ENCODE measurements at places on chromosomes 3 and 15.

GRCh38 chr3:10783360-10784351 lies 32.4 kb upstream of the SLC6A11 start:
- no peaks in the 10 kb centered on the region for H3K27me3 ChIP-seq
- H3K4me1 ChIP-seq, result no peaks in the 10 kb centered on the region
- no peaks in the 10 kb centered on the region for H3K36me3 ChIP-seq
- no peak overlapping the region for H3K4me3 ChIP-seq
- no peak overlapping the region for H3K27ac ChIP-seq
- DNase-seq, result no peak

DNA sequence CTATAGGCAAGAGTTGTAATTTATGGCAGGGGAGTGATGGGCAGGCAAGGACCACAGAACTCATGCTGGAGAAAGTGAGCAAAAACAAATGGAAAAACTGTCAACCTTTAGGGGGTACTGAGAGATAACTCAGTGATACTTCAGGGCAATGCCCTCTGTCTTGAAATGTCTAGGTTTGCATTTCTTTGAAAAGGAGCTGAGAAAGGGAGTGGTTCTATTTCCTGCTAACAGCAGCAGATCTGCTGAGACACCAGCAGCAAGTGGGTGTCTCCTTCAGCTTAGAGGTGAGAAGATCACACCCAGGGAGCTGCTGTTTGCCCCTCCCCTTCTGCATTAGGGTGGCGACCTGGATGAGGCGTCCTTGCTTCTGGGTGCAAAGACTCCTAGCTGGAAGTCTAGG lies 42.3 kb upstream of the XIRP1 start:
- H3K4me3 ChIP-seq, result no peak overlapping the region
- no peak for DNase-seq
- no peaks in the 10 kb centered on the region for H3K36me3 ChIP-seq
- no peaks in the 10 kb centered on the region for H3K4me1 ChIP-seq
- no peaks in the 10 kb centered on the region for H3K27me3 ChIP-seq
- no peak overlapping the region for H3K27ac ChIP-seq

- no peak overlapping the region for H3K27ac ChIP-seq
- peaks cover 38% of the 10 kb centered on the region for H3K4me1 ChIP-seq
- no peaks in the 10 kb centered on the region for H3K36me3 ChIP-seq
- no peak overlapping the region for H3K4me3 ChIP-seq
- no peak for DNase-seq
Observed at GRCh38 chr3:191342006-191342405, 11.7 kb upstream of the UTS2B start.

DNA sequence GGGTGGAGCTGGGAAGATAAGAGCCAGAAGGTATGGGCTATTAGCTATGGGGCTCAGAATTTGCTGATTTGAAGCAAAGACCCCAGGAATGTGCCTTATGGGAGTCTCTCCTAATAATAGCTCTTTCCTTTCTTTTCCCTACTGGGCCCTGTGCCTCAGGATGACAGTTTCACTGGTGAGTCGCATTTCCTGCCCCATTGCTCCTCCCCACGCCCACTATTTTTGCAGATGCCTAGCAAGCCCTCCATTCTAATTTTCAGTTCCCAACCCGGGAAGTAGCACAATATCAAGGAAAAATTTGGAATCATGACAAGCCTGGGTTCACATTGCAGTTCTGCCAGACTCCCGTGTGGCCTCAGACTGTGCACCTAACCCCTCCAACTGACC lies 583 bp downstream of the IL17RE start:
- H3K4me3 ChIP-seq, result peak overlapping the region; percentile 55
- H3K27ac ChIP-seq, result peak overlapping the region; percentile 72
- H3K36me3 ChIP-seq, result no peaks in the 10 kb centered on the region
- H3K4me1 ChIP-seq, result peaks cover 22% of the 10 kb centered on the region

- H3K4me1 ChIP-seq, result peaks cover 19% of the 10 kb centered on the region
- no peaks in the 10 kb centered on the region for H3K36me3 ChIP-seq
- H3K27me3 ChIP-seq, result peaks cover 20% of the 10 kb centered on the region
Observed at GRCh38 chr3:170420307-170420821, 1.7 kb downstream of the CLDN11 start.

DNA sequence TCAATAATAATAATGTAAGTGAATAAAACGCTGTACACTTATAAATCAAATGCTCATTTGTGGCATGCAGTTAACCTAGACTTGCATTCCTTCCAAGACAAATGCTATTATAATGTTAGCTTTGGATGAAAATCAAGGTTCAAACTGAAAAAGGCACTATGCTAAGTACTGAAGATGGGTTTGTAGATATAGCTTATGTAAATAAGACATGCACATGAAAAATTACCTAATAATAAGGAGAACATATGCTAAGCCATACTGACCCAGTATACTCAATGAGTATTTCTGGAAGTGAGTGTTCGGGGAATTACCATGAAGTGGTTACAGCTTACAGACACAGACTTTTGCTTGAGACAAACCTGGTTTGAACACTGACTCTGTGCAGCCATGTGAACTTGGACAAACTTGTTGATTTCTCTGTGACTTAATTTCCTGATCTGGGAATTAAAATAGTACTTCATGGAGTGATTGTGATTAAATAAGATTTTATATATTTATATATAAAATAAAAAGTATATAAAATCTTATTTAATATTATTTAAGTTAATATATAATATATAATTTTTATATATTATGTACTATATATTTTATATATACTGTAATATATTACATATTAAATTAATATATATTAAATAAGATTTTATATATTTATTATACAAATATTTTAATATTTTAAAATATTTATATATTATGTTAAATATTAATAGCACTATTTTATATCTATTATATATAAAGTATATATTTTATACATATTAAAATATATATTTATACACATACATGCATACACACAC lies 159.2 kb downstream of the ZPLD1 start:
- H3K36me3 ChIP-seq, result no peaks in the 10 kb centered on the region
- no peaks in the 10 kb centered on the region for H3K27me3 ChIP-seq
- no peak overlapping the region for H3K4me3 ChIP-seq

- DNase-seq, result no peak
- no peak overlapping the region for H3K27ac ChIP-seq
- H3K27me3 ChIP-seq, result no peaks in the 10 kb centered on the region
- H3K4me1 ChIP-seq, result no peaks in the 10 kb centered on the region
- no peak overlapping the region for H3K4me3 ChIP-seq
- peaks cover 3% of the 10 kb centered on the region for H3K36me3 ChIP-seq
Observed at GRCh38 chr3:146117406-146118285, 43.3 kb downstream of the PLOD2 start.

DNA sequence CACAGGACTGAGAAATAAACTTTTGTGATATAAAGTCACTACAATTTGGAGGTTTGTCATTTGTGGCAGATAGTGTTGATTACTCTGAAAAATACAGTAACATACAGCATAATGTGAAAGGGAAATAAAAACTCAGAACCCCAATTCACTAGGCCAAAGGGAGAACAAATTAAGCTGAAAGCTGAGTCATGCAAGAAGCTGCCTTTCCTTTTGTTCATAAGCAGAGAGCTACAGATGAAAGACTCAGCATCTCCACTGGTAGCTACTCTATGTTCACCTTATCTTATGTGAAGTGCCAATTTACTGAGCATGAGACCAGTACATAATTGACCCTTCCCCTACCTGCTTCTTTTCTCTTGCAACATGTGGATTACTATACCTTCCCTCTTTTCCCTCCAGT lies 19.3 kb upstream of the SLTM start:
- no peak overlapping the region for H3K4me3 ChIP-seq
- H3K36me3 ChIP-seq, result no peaks in the 10 kb centered on the region
- H3K27me3 ChIP-seq, result no peaks in the 10 kb centered on the region
- no peak overlapping the region for H3K27ac ChIP-seq
- no peak for DNase-seq

DNA sequence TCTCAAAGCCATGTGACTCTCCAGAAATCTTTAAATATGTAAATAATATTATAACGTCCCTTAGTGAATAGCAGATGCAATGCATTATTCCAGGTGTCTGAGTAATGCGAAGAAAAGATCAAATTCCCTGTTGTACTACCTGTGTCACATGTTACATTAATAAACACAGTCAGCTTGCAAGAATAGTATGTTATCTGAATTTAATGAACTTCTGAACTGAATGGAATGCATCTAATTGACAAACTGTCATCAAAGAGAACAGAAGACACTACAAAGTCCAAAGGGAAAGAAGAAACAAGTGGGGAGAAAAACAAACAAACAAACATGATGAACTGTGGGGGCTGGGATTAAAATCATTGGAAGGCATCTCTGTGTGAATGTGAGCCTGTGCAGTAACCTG lies 508.8 kb downstream of the LPP start:
- no peaks in the 10 kb centered on the region for H3K36me3 ChIP-seq
- no peak for DNase-seq
- peaks cover 3% of the 10 kb centered on the region for H3K4me1 ChIP-seq
- H3K27ac ChIP-seq, result no peak overlapping the region

DNA sequence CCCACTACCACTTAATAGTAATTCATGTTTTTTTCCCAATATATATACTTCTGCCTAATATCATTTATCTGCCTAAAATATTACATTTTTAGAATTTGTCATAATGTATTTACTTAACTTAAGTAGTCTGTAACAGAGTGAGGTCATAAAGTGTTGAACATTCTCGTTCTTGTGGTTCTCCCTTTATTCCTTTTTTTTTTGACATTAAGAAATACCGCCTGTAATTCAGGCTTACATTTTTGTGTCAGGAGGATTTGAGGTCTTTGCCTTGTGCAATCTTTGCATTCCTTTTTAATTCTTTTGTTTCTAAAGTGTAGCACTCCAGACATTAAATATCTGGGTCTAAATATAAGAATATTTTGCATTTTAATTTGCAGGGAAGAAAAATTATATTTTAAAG lies 315.4 kb downstream of the PTPRG start:
- DNase-seq, result no peak
- no peak overlapping the region for H3K27ac ChIP-seq
- H3K4me3 ChIP-seq, result no peak overlapping the region
- H3K36me3 ChIP-seq, result no peaks in the 10 kb centered on the region
- H3K27me3 ChIP-seq, result no peaks in the 10 kb centered on the region

GRCh38 chr3:187709155-187709554 lies 6.8 kb upstream of the RTP2 start:
- H3K27me3 ChIP-seq, result no peaks in the 10 kb centered on the region
- peaks cover 9% of the 10 kb centered on the region for H3K4me1 ChIP-seq
- no peak overlapping the region for H3K27ac ChIP-seq
- H3K4me3 ChIP-seq, result no peak overlapping the region
- H3K36me3 ChIP-seq, result no peaks in the 10 kb centered on the region
- DNase-seq, result no peak

DNA sequence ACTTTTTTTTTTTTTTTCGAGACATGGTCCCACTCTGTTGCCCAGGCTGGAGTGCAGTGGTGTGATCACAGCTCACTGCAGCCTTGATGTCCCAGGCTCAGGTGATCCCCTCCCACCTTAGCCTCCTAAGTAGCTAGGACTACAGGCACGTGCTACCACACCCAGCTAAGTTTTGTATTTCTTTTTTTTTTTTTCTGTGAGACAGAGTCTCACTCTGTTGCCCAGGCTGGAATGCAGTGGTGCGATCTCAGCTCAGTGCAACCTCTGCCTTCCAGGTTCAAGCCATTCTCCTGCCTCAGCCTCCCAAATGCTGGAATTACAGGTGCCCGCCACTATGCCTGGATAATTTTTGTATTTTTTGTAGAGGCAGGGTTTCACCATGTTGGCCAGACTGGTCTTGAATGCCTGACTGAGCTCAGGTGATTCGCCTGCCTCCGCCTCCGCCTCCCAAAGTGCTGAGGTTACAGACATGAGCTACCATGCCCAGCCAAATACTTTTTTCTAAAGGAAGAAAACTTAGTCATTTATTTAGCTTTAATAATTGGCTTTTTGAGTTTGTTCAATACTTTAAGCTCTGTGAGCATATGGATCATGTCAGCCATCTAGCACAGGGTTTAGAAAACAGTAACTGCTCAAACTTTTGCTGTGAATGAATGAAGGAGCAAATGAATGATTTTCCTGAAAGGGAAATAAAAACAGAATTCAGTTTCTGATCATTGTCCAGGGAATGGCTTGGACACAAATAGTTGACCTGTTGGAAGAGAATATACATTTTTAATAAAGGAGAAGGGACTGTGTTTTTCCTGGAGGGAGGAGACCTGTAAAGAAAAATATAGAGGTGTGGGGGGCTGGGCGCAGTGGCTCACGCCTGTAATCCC lies 26.0 kb downstream of the UBE2E1 start:
- H3K4me3 ChIP-seq, result no peak overlapping the region
- H3K36me3 ChIP-seq, result no peaks in the 10 kb centered on the region
- H3K27me3 ChIP-seq, result no peaks in the 10 kb centered on the region
- peaks cover 16% of the 10 kb centered on the region for H3K4me1 ChIP-seq
- H3K27ac ChIP-seq, result no peak overlapping the region

DNA sequence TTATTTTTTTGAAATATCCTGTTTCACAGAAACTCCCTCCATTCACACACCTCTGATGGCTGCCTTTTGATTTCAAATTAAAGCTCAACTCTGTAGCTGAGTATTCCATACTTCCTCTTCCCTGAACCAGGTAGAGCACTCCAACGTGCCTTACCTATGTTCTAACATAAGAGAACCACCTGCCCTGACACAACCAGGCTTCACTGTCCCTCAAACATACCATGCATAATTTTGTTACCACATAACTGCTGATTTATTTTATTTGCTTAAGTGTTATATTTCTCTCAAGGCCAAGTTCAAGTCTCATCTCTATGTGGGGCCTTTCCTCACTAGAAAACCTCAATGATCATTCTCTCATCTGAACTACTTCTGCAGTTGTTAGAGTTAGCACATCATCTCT lies 209.7 kb downstream of the P3H2 start:
- no peak overlapping the region for H3K4me3 ChIP-seq
- no peaks in the 10 kb centered on the region for H3K27me3 ChIP-seq
- no peak overlapping the region for H3K27ac ChIP-seq
- no peaks in the 10 kb centered on the region for H3K36me3 ChIP-seq
- no peaks in the 10 kb centered on the region for H3K4me1 ChIP-seq

- H3K4me1 ChIP-seq, result no peaks in the 10 kb centered on the region
- no peaks in the 10 kb centered on the region for H3K27me3 ChIP-seq
- H3K4me3 ChIP-seq, result no peak overlapping the region
Observed at GRCh38 chr15:65629548-65629947, 7.8 kb downstream of the SLC24A1 start.

DNA sequence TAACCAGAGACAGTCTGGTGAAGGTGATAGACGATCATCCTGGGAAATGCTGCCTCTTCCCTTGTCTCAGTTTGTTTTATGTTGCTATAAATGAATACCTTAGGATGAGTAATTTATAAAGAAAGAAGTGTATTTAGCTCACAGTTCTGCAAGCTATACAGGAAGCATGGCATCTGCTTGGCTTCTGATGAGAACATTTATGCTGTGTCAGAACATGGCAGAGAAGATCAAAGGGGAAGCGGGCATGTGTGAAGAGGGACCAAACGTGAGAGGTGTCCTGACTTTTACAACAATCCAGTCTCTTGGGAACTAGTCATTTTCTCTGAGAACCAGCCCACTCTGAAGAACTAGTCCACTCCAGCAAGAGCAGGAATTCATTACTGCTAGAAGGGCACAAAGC lies 9.6 kb downstream of the CMC1 start:
- H3K36me3 ChIP-seq, result no peaks in the 10 kb centered on the region
- no peak overlapping the region for H3K27ac ChIP-seq
- H3K27me3 ChIP-seq, result no peaks in the 10 kb centered on the region
- peaks cover 10% of the 10 kb centered on the region for H3K4me1 ChIP-seq
- no peak overlapping the region for H3K4me3 ChIP-seq

GRCh38 chr3:133925960-133926735 lies 30.5 kb upstream of the RAB6B start:
- H3K27ac ChIP-seq, result no peak overlapping the region
- no peak for DNase-seq
- no peak overlapping the region for H3K4me3 ChIP-seq

- DNase-seq, result no peak
- H3K4me3 ChIP-seq, result no peak overlapping the region
- no peaks in the 10 kb centered on the region for H3K4me1 ChIP-seq
- no peaks in the 10 kb centered on the region for H3K36me3 ChIP-seq
- H3K27ac ChIP-seq, result no peak overlapping the region
Observed at GRCh38 chr3:53941950-53942349, 50.3 kb upstream of the SELENOK start.

- H3K27ac ChIP-seq, result peak overlapping the region; percentile 50
- H3K4me3 ChIP-seq, result no peak overlapping the region
- H3K27me3 ChIP-seq, result no peaks in the 10 kb centered on the region
Observed at GRCh38 chr3:47016934-47017435, 37.5 kb downstream of the NBEAL2 start.

All from upper lobe of left lung (tissue), 6 donors.